Neural crest cell (in vitro differentiated cells): ENCODE measurements at places on chromosomes 11 and 22.

- DNase-seq = no peak
Measured at GRCh38 chr11:61138935-61139334, 22.3 kb downstream of the VPS37C start.

DNA sequence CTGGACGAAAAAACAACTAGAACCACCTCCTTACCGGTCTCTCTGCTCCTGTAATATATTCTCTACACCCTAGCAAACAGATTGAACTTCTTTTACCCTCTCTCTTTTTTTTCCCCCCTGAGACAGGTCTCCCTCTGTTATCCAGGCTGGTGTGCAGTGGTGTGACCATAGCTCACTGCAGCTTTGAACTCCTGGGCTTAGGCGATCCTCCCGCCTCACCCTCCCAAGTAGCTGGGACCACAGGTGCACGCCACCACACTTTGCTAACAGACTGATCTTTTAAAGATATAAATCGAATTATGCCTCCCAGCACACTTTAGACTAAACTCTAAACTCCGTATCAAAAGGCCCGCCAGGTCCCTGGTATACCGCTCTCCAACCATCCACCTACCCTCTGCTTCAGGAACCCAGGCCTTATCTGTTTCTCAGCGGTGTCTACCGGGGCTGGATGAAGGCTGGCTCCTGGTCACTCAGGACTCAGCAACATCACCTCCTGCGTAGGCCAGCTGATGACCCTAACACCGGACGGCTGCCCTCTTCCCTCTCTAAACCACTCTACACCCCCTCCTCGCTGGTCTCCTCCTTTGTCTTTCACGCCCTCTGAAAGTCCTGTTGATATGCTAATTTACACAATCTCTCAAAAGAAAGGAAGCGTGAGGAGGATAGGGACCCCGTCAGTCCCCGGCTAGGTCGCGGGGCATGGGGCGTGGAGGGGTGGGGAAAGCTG, 745 bp downstream of the C22orf39 start:
- DNase-seq = peak; percentile 9

- no peak for DNase-seq
Measured at GRCh38 chr22:26806445-26807175, 149.2 kb downstream of the MIAT start.

DNA sequence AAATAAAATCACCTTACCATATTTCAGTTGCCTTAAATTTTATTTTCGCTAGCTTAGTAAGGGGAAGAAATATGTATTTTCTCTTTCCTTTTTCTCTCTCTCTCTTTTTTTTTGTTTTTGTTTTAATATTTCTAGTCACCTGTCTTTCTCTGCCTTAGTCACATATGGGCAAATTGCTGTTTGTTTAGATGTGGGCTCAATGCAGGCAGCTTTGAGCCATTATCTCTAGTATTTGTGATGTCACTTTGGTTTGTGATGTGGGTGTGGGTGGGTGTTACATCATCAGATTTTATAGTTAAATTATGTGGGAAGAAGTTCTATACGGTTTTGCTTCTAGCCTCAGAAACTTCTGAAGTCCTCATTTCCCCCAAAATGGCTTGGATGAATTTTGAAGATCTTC, at the start of gene C22orf31:
Gene C22orf31, minus strand, starts transcription at position 59 of the 400 bp plus-strand sequence. Its CDS starts 39 bp downstream, at position 20.
- no peak for DNase-seq

- DNase-seq = peak; percentile 79
Measured at GRCh38 chr11:12411806-12412727, 34.7 kb downstream of the PARVA start.

- no peak for DNase-seq
Measured at GRCh38 chr22:30393885-30394284, 2.9 kb upstream of the SEC14L2 start.

DNA sequence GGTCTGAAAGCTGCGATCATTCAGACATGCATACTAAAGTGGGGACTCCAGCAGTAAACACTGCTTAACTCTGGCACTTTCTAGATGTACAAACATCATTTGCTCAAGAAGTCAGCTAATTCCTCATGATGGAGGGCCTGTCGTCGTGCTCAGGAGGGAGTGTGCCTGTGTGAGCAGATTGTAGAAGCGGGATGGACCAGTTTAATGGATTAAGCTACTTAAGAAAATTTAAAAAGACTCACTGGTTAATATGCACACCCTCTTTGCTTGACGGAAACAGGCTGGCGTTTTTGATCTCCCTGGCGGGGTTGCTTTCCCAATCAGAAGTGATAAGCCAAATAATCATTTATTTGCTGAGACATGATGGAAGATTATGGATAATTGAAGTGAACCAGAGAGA, 79.0 kb downstream of the LDLRAD3 start:
- no peak for DNase-seq
